ENCODE measurements at places on chromosomes 16 and 17.
A peak's percentile ranks its signal among the peaks of the same experiment; 100 is the strongest.

DNA sequence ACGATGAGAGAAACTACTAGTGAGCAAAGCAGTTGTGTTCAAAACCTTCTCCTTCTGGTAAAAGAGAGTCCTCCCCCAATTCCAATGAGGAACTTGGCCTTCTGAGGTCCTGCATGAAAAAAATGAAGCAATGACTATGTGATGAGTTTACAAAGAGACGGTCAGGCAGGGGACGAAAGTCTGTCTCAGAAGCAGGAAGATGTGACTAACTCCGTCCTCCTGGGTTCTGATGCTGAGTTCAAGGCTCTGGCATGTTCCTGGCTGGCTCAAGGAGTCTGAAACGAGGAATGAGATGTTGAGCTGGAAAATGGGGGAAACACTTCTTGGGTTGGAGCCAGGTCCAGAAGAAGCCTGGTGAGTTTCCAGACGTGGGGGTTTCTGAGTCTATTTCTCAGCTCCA is 129.6 kb downstream of the CPPED1 start:
- DNase-seq, result peak; percentile 81

DNA sequence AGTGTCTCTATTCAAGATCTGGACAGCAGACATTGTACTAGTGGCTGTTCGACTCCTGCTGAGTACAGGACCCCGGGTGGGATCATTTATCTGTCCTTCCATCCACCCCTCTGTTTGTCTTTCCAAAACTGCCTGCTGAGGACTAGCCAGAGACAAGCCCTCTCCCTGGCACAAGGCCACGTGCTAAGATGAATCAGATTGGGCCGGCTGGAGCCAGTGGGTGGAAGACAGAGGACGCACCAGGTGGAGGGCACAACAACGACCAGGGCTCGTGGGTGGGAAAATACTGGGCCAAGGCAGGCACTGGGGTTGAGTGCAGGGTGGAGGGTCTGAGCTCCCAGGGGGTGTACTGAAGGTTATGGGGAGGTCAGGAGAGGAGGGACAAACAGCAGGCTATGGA is 1.4 kb upstream of the CA7 start:
- DNase-seq, result no peak

GRCh38 chr16:71359431-71359830 is 908 bp downstream of the CALB2 start:
- peak; percentile 46 for DNase-seq

GRCh38 chr17:39972271-39972670 is 8.3 kb upstream of the PSMD3 start:
- DNase-seq, result no peak

GRCh38 chr16:25080420-25081131 is 31.0 kb upstream of the LCMT1 start:
- no peak for DNase-seq

- DNase-seq, result no peak
Measured at GRCh38 chr16:81138831-81139557, 42.8 kb upstream of the GCSH start.

All from ELR (cell line).